Stimulated activated CD4-positive, alpha-beta T cell treated with anti-CD3 and anti-CD28 coated beads, Interleukin-4, amount 100 ng/mL, for 4 hours (primary cell): ENCODE measurements at places on chromosomes 11 and 22.
A peak's percentile ranks its signal among the peaks of the same experiment; 100 is the strongest.

GRCh38 chr11:954392-955153 lies 28.9 kb downstream of the AP2A2 start:
- DNase-seq, result no peak

DNA sequence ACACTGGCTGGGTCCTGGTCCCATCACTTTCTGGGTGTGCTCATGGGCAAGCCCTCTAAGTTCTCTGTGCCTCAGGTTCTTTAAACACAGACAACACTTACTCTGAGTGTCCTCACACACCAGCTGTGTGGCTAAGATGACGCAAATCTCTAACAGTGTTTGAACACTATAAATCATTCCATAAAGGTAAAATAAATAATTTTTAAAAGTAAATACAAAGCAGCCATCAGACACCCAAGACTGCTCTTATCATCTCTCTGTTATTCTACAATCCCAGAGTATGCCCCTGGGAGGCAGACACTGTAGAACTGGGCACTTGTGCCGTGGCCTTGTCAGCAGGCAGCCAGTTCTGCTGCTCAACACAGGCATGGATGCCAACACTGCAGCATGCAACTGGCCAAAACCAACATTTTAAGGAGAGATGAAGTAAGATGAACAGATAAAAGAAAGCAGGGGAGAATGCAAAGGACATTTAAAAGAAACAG lies 56.8 kb downstream of the RPL27A start:
- no peak for DNase-seq

DNA sequence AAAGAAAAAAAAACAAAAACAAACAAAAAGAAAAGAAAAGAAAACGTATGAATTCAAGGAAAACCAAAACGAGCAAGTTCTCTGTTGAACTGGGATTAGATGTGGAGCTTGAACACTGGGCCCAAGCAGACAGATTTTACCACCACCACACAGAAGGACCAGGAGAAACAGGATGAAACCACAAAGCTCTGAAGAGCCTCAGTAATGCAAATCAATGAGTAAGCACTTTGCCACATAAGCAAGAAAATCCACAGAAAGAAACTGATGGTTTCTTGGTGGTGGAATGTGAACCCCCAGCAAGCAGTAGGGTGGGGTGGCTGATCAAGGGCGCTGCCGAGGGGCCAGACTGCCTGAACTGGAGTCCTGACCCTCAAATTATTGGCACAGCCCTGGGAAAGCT lies 50.9 kb upstream of the NFRKB start:
- DNase-seq, result no peak

DNA sequence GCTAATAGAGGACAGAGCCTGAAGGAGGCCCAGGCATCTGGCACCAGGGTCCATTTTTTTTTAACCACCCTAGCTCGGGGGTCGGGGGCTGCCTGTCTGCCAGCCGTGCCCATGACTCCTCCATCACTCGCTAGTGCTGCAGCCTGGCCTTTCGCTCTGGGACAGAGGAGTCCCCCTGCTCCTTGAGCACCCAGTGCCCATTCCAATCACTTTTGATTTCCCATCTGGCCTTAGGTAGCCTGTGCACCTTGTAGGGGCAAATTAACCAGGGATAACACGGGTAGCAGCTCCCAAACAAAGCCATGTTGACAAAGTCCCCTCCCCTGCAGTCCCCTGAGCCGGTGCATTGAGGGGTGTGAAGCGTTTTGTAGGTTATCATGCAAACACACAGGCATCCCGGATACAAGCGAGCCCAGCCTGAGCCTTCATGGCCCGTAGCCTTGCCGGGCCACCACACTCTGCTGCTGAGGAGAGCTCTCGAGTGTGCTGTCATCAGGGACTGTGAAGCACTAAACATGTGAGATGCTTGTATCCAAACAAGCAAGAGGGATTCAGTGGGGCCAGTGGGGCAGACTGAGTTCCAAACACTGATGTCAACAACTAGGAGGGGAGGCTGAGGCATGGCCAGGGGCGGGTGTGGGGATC lies 208.7 kb downstream of the DSCAML1 start:
- DNase-seq, result no peak

GRCh38 chr11:70353329-70353728 lies 45.0 kb upstream of the CTTN start:
- no peak for DNase-seq

- DNase-seq, result no peak
These were observed 137.8 kb downstream of the KIRREL3 start for GRCh38 chr11:126862664-126863243.

DNA sequence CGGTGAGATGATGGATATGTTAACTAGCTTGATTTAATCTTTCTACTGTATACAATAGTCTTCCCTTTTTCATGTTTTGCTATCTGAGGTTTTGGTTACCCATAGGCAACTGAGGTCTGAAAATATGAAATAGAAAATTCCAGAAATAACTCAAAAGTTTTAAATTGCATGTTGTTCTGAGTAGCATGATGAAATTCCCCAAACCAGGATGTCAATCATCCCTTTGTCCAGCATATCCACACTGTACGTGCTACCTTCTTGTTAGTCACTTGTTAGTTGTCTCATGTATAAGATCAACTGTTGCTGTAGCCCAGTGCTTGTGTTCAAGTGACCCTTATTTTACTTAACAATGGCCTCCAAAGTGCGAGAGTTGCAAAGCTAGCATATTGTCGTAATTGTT lies 21.2 kb upstream of the OR10W1 start:
- no peak for DNase-seq

- DNase-seq, result no peak
These were observed 6.9 kb upstream of the CYP2R1 start for GRCh38 chr11:14898906-14899305.

DNA sequence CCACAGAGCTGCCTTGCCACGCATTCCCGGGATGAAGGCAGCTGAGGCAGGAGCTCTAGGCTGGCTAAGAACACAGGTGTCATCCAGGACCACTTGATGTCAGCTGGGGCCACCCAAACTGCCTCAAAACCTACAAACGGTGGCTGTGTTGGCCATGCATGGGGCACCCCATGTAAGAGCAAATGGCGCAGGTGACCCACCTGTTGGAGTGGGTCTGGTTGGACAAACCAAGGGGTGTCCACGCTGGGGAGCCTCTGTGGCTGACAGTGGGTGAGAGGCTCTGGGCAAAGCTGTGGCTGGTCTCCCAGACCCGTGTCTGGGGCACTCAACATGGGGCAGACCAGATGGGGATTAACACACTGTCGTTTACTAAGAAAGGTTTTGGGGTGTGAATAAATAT lies 19.0 kb upstream of the SYT8 start:
- DNase-seq, result no peak

DNA sequence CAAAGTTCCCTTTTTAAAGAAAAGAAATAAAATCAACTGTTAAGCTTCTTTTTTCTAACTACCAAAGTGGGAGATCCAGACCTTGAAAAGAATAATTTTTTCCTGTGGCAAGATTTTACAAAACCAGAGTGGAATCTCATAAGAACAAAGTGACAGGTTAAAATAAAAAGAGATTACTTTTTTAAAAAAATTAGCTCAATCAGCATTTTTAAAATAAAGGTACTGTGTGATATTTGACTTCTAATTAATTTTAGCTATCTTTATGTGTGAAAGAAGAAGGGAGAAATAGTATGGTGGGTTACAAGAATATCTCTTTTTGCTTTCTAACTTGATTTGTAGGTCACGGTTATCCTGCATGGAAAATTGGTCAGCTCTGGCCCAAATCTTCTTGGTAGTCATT lies 92.8 kb upstream of the ALKBH3 start:
- no peak for DNase-seq

- no peak for DNase-seq
These were observed 63.2 kb downstream of the ALX4 start for GRCh38 chr11:44246726-44247125.

GRCh38 chr11:69293819-69294505 lies at the start of gene MYEOV:
Gene MYEOV, plus strand, starts transcription at chr11:69294155. Its CDS starts 1,200 bp downstream, at chr11:69295355.
- peak; percentile 47 for DNase-seq

GRCh38 chr11:1072116-1072820 lies 2.4 kb upstream of the MUC2 start:
- no peak for DNase-seq

- DNase-seq, result no peak
These were observed 10.6 kb downstream of the RPL3 start for GRCh38 chr22:39308614-39309363.

- no peak for DNase-seq
These were observed 60.2 kb downstream of the BRD1 start for GRCh38 chr22:49767355-49768062.

DNA sequence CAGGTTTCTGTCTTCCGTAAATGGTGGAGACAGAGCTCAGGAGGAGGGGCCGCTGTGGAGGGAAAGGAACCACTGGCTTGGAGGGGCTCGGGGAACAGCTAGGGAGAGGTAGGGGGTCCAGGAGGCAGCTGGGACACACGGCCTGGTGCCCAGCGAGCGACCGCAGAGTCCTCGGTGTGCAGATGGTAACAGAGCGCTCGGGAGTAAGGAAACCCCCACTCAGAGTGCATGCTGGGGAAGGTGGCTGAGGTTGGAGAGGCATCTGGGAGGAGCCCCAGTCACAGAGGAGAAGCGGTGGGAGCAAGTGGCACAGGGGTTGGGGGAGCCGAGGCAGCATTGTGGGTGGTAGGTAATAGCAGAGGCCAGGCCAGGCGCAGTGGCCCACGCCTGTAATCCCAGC lies 10.8 kb upstream of the NCF4 start:
- no peak for DNase-seq

DNA sequence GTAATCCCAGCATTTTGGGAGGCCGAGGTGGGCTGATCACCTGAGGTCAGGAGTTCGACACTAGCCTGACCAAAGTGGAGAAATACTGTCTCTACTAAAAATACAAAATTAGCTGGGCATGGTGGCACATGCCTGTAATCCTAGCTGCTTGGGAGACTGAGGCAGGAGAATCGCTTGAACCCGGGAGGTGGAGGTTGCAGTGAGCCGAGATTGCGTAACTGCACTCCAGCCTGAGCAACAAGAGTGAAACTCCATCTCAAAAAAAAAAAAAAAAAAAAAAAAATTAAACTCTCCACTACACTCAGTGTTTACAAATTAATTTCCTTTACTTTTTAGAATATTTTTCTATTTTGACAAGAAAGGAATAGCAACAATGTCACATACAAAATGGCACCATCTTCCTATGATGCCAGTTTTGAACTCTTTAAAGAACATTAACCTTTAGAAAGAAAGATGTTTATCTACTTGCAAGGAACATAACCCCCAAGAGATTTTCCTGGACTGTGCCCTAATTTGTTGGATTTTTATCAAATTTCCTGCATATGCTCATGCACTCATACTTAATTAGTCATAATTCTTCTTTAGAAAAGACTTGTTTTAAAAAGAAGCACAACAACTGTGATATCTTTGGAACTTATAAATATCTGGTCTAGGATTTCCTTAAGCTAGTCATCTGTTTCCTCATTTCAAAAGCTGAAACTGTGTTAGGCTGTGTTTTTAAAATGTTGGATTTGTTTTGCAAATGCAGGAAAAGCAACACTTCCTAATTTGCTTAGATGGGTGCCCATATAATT lies 22.6 kb upstream of the HIPK3 start:
- DNase-seq, result no peak

GRCh38 chr11:97087419-97087818 lies 697.6 kb downstream of the JRKL start:
- no peak for DNase-seq

GRCh38 chr11:109641549-109641948 lies 219.6 kb downstream of the C11orf87 start:
- no peak for DNase-seq

DNA sequence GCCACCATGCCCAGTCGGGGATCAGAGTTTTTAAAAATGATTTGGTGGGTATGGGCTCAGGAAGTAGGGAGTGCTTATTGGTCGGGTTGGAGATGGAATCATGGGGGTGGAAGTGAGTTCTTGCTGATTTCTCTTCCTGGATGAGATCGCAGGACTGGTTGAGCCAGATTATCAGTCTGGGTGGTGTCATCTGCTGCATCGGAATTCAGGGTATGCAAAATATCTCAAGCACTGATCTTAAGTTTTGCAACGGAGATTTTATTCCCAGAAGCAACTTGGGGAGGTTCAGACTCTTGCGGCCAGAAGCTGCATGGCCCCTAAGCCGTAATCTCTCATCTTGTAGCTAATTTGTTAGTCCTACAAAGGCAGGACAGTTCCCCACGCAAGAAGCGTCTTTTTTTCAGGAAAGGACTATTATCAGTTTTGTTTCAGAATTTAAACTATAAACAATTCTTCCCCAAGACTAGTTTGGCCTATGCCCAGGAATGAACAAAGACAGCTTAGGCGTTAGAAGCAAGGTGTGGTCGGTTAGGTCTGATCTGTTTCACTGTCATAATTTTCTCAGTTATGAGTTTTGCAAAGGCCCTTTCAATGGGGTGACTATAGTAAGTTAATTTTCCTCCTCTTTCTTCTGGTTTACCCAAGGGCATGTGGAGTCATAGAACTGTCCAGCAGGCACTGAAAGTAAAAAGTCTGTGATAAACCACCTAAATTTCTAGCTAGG lies 1.4 kb upstream of the PIWIL3 start:
- no peak for DNase-seq

DNA sequence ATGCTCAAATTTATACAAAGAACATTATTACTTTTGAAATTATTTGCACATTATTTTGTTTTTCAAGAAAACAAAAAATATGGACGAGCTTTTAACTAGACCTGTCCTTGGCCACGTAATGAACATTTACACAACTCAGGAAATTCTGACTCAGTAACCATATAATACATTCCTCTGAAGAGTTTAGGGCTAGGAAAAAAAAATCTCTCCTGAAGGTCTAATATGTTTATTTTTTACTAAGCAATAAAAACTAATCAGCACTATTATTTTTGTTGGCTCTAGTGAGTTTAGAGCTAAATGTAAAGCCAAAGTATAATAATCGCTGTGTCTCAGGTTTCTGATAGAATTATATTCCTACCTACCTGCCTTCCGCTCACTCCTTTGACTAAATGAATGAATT lies 187.5 kb downstream of the SWAP70 start:
- no peak for DNase-seq

- no peak for DNase-seq
These were observed 67.2 kb downstream of the SLC17A6 start for GRCh38 chr11:22405377-22405776.

- DNase-seq, result no peak
These were observed 10.4 kb upstream of the ASPHD2 start for GRCh38 chr22:26418620-26419019.

- no peak for DNase-seq
These were observed 1858.3 kb upstream of the RAG2 start for GRCh38 chr11:38456371-38456770.

DNA sequence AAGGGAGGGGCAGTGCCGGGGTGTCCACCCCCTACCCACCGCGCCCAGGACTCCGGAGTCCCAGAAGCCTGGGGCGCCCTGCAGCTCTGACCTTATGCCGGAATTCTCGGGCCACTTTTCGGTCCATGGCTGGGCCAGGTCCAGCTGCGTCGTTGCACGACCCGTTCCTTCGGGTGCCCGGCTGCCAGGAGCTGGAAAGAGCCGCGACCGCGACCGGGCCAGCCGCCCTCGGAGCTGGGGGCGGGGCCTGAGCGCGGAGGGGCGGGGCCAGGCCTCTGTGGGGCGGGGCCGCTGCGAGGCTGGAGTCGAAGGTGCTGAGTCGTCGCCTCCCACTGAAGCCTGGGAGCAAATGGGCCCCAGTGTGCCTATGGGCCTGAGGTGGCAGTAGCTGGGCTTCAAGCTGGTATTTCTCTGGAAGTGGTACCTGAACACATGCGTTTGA lies at the start of gene USH1C:
Gene USH1C (minus strand): TSS at position 236 of the 442 bp plus-strand sequence. CDS start 109 bp downstream, at position 127.
- DNase-seq, result peak; percentile 26
